ENCODE measurements at places on chromosomes 5 and 9. TPM values are rescaled to one million over a fixed set of nuclear protein-coding genes. Genes with fewer than 3 reads are reported as not detected.
A peak's percentile ranks its signal among the peaks of the same experiment; 100 is the strongest.

DNA sequence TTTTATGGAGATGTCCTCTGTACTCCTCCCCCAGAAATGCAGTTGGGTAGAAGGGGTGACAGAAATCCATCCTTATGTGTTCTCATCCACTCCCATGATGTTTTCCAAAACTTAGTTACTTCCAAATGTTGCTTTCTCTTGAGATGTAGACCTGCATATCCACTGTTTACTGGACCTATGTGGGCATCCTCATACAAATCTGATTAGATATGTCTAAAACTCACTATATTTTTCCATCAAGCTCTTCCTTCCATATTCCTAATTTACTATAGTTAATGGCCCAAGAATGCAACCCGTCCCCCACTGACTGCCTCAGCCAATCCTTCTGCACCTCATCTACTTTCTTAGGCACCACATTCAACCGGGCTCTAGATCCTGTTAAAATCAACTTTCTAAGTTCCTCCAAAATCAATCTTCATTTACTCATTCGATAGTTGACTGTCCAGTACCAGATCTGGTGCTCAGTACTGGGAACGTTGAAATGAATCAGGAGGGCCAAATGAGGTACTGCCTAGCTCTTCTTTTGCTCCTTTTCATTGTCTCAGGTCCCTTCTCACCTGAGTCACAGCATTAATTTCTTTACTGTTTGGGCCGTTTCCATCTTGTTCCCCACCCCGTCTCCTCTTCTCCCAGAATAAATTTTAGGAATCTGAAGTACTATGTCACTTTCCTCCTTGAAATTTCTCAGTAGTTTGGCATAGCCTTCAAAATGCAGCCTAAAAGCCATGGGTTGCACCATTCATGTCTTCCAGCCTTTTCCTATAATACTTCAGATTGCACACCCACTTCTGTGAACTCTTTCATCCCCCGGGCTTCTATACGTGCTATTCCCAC lies 7.9 kb downstream of the PLK2 start:
- H3K36me3 ChIP-seq: no peaks in the 10 kb centered on the region
- no peaks in the 10 kb centered on the region for H3K27me3 ChIP-seq
- H3K4me1 ChIP-seq: no peaks in the 10 kb centered on the region
- no peak for DNase-seq
- H3K4me3 ChIP-seq: no peak overlapping the region

GRCh38 chr5:35647712-35648111 lies 30.0 kb downstream of the SPEF2 start:
- DNase-seq: no peak
- H3K4me3 ChIP-seq: no peak overlapping the region
- no peak overlapping the region for H3K27ac ChIP-seq
- no peaks in the 10 kb centered on the region for H3K36me3 ChIP-seq

DNA sequence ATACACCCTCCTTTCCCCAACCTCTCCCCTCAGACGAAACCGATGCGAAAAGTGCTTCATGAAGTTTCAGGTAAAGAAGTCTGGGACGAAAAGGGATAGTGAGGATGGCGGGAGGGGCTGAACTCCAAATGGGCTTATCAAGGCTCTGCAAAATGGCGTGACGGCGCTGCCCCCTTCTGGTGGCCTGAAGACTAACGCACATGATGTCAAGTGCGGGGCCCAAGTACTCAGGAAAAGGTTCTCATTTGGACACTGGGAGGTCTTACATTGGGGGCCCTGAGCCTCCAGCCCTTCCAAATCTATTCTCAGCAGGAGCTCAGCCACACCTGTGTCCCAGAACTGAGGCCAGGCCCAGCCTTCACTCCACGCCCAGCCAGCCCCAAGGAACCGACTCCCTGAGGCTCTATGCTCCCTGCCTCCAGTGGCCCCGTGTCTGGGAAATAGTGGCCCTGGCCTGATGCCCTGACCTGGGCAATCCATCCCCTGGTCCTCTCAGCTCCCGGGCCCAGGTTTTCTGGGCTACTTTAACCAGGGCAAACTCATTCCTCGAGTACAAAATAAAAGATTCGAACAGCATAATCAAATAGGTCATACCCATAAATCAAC lies 119.9 kb downstream of the KCNIP1 start:
- no peaks in the 10 kb centered on the region for H3K4me1 ChIP-seq
- H3K27me3 ChIP-seq: no peaks in the 10 kb centered on the region
- DNase-seq: no peak
- H3K36me3 ChIP-seq: no peaks in the 10 kb centered on the region
- H3K27ac ChIP-seq: no peak overlapping the region

GRCh38 chr9:71552480-71552879 lies 215.8 kb downstream of the CEMIP2 start:
- H3K4me1 ChIP-seq: no peaks in the 10 kb centered on the region
- no peak for DNase-seq
- H3K27ac ChIP-seq: no peak overlapping the region
- no peak overlapping the region for H3K4me3 ChIP-seq
- no peaks in the 10 kb centered on the region for H3K27me3 ChIP-seq

DNA sequence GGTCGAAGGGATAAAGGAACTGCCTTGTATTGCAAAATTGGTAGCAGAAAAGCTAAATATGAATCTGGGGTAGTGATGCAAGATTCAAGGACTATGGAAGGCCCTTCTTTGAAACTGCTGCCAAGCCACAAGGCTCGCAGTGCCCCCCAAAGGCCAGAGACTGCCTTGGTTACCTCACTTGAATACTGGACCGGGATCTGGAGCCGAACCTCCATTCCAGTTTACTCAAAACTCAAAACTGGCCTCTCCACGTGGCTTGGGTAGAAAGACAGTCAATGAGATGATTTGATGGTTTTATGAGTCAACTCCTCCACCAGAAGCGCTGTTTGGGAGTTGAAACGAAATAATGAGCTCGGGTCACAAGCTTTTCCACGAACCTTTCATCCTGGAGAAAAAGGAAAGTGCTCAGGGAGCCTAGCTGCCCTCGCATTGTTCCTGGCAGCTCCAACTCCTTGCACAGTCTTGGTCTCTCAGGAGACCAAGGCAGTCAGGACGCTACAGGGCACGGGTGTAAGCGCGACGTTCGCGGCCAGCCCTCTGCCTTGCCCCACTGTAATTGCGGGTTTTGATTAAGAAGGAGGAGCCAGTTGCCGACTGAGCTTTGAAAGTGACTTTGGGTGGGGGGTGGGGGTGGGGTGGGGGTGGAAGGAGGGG lies 2.8 kb downstream of the ST8SIA4 start:
- DNase-seq: peak; percentile 79
- H3K27ac ChIP-seq: peak overlapping the region; percentile 81
- H3K4me1 ChIP-seq: no peaks in the 10 kb centered on the region
- H3K27me3 ChIP-seq: no peaks in the 10 kb centered on the region

DNA sequence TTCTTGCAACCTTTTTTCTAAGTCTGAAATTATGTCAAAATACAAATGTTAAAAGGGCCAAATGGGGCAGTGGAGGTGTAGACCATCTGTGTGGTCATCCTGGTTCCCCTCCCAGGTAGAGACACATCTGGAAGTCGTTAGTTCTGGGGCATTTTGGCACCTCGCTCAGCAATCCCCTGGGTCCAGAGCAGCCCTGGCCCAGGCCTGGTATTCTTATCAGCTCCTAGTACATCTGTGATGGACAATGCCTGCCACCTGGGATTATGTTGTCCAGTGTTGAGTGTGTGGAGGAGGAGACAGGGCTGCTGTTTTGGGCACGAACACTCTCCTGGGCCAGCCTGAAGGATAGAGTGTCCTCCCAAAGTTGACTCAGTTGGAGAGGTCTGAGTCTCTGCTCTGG lies 74.8 kb downstream of the GADD45G start:
- no peak overlapping the region for H3K4me3 ChIP-seq
- no peaks in the 10 kb centered on the region for H3K4me1 ChIP-seq
- H3K36me3 ChIP-seq: no peaks in the 10 kb centered on the region
- no peak for DNase-seq
- H3K27me3 ChIP-seq: no peaks in the 10 kb centered on the region

DNA sequence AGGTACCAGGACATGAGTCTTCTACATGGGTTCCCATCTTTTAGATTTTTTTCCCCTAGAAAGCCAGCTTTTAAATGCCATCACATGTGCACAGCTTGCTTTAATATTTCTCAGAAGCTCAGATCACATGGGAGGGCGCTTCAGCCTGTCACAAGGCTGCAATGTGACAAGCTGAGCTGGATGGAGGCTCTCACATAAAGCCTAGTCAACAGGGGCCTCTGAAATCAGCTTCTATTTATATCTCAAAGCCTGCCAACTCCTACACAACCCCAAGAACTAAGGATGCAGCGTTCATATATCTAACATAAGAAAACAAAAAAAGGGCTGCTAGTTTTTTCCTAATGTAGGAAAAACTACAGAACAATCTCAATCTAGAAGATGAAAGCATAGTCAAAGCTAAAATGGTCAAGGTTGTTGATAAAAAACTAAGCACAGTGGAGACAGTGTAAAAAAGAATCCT lies 2.3 kb downstream of the ZFAND5 start:
- peak overlapping the region; percentile 96 for H3K4me3 ChIP-seq
- peak overlapping the region; percentile 100 for H3K27ac ChIP-seq
- no peaks in the 10 kb centered on the region for H3K27me3 ChIP-seq
- H3K4me1 ChIP-seq: no peaks in the 10 kb centered on the region

DNA sequence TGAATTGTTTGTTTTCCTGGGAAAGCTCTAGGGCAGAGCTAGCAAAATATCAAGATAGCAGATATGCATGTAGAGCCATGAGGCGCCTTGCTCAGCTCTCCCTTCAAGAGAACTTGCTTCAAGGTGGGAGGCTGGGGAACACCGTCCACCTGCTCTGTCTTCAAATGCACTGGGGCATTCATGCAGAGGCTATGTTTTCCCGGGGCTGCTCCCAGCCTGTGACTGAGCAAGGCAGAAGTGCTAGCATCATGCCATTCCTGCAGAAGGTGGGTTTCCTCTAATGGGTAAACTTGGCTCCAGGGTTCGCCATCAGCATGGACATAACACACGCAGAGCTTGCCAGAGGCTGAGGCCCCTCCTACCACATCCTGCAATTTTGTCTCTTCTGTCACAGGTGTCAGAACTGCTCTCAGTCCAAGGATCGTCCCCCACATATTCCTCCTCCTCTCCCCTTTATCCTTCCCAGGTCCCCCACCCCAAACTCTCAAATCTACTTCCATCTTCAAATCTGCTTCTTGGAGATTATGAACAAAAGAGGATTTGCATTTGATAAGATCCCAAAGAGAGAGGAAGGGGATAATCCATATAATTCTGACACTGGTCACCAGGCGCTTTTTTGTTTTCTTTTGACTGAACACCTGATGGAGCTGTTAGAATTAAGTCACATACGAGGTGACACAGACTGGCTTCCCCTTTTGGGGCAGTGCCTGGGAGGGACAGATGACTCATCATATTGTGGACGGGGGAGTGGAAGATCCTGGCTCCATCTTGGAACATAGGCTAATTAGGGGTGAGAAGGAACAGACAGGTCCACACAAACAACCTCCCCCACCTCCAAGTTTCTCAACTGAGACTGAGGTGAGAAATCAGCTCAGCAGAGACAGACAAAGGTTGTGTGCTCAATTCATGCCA lies 85.0 kb upstream of the TAF11L2 start:
- no peak overlapping the region for H3K4me3 ChIP-seq
- no peak for DNase-seq
- H3K36me3 ChIP-seq: no peaks in the 10 kb centered on the region
- H3K27ac ChIP-seq: no peak overlapping the region
- H3K27me3 ChIP-seq: no peaks in the 10 kb centered on the region
- no peaks in the 10 kb centered on the region for H3K4me1 ChIP-seq

GRCh38 chr5:59062986-59063683 lies 480.3 kb downstream of the RAB3C start:
- H3K4me3 ChIP-seq: no peak overlapping the region
- no peak overlapping the region for H3K27ac ChIP-seq
- H3K4me1 ChIP-seq: no peaks in the 10 kb centered on the region
- no peak for DNase-seq

DNA sequence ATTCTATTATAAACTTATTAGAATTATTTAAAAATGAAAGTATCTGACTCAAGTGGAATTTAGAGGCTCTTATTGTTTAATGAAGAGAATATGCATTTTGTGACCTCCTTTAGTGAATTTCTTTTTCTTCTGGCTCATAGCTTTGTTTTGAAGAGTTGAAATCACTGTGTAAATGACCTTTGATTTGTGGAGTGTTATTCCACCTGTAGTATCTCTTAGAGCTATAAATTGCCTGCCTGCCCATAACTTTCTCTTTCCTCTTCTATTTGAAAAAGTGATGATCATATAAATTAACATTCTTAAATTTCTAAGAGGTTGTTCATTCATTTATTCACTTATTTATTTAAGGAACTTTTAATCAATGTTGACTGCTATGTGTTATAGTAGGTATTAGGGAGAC lies 16.1 kb downstream of the CSNK1G3 start:
- no peaks in the 10 kb centered on the region for H3K27me3 ChIP-seq
- H3K4me3 ChIP-seq: no peak overlapping the region
- no peaks in the 10 kb centered on the region for H3K4me1 ChIP-seq

GRCh38 chr5:28558196-28558595 lies 1519.8 kb upstream of the CDH9 start:
- no peaks in the 10 kb centered on the region for H3K27me3 ChIP-seq
- H3K36me3 ChIP-seq: no peaks in the 10 kb centered on the region
- no peak for DNase-seq
- no peaks in the 10 kb centered on the region for H3K4me1 ChIP-seq
- no peak overlapping the region for H3K27ac ChIP-seq

GRCh38 chr9:110129425-110129824 lies 78.5 kb downstream of the C9orf152 start:
- H3K27me3 ChIP-seq: no peaks in the 10 kb centered on the region
- no peak for DNase-seq
- H3K36me3 ChIP-seq: no peaks in the 10 kb centered on the region
- no peak overlapping the region for H3K4me3 ChIP-seq

DNA sequence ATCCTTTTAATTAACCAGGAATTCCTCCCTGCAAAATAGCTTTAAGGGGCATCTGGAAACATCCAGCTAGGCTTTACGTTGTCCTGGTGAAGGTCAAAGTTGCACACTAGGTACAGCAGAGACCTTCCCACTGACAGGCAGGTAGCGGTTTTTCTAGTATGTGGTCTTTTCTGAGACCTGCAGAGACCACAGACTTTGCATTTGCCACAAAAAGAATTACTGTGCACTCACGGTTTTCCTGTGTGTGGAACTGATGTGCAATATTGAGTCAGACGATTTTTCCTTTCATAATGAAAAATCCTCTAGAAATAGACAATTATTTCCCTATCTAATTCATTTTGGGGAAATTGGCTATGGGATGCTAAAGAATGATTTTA lies 417.0 kb upstream of the ADAMTSL1 start:
- peaks cover 7% of the 10 kb centered on the region for H3K4me1 ChIP-seq
- H3K4me3 ChIP-seq: no peak overlapping the region
- no peaks in the 10 kb centered on the region for H3K27me3 ChIP-seq
- no peak for DNase-seq

GRCh38 chr9:133704711-133705181 lies 33.4 kb downstream of the SARDH start:
- H3K4me3 ChIP-seq: no peak overlapping the region
- no peak for DNase-seq
- no peaks in the 10 kb centered on the region for H3K27me3 ChIP-seq
- H3K27ac ChIP-seq: no peak overlapping the region
- H3K4me1 ChIP-seq: no peaks in the 10 kb centered on the region

PARP8 gene
- 34.7 TPM for total RNA-seq

UGCG gene
- total RNA-seq: 65.7 TPM

NTRK2 gene
- 0.47 TPM for total RNA-seq

PDE6A gene
- total RNA-seq: not detected

HARS2 gene
- 49.6 TPM for total RNA-seq

CTSL gene
- 23.5 TPM for total RNA-seq

CDC20B gene
- total RNA-seq: not detected

All from Peyer's patch (tissue), 4 donors.